ENCODE measurements at places on chromosomes 6 and 20.

- DNase-seq: no peak
Measured at GRCh38 chr6:41021832-41022231, 17.2 kb downstream of the UNC5CL start.

DNA sequence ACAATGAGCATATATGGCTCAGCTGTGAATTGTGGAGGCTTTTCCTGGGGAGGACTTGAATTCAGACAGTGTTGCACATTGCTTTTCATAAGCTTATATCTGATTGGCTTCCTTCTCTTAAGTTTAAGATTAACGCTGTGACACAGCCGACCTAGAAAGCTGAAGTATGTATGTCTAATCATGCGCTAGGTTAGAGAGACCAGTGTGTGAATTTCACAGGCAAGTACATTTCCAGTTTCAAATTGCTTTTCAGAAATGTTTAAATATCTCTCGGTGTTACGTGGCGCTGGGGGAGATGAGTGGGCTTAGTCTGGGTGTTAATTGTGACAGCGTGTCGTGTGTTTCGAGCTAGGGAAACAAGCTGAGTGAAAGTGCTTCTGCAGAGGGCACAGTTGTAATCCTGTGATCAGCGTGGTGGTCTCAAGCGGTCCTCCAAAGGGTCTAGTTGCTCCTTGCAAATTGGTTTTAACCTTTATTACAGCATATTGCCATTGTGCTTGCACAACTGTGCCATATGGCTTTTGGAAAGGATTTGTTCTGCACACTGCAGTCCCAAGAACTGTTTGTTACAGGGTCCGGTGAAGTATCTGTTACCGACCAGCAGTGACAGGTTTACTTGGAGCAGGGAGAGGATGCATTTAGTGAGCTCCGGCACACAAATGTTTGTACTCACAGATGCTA, 166.6 kb downstream of the SASH1 start:
- no peak for DNase-seq

DNA sequence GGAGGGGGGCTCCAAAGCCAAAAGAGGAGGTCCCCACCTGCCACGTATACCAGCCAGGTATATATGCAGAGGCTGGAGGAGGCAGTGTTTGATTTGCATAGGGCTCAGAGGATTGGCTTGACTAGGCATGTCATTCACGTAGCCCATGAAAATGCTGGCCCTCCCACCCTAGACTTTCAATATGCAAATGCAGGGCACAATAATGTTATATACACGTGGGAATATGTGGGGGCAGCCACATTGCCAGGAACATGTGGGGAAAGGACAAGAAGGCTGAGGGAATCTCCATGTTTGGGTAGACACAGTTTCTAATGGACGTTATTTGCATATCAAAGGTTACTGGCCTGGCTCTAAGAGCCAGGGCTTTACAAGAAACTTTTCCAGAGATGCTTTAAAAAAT, 301.8 kb downstream of the FARS2 start:
- DNase-seq: no peak

DNA sequence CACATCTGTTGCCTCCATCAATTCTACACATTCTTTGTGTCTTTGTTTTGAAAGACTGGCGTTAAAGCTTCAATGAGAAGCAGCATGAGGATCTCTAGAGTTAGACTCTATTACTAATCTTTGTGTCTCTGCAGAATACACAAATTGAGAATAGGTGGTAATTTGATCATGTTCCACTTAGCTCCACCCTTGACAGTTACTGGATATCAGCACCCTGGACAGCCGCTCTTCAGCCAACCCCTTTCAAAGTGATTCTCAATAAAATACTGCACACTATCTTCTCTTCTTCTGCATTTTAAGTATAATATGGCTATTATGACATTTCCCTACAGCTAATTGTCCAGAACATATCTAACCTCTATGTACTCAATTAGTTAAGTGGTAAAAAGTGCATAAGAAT, 54.3 kb upstream of the CNR1 start:
- DNase-seq: no peak
